ENCODE measurements at places on chromosomes 2 and 18.

DNA sequence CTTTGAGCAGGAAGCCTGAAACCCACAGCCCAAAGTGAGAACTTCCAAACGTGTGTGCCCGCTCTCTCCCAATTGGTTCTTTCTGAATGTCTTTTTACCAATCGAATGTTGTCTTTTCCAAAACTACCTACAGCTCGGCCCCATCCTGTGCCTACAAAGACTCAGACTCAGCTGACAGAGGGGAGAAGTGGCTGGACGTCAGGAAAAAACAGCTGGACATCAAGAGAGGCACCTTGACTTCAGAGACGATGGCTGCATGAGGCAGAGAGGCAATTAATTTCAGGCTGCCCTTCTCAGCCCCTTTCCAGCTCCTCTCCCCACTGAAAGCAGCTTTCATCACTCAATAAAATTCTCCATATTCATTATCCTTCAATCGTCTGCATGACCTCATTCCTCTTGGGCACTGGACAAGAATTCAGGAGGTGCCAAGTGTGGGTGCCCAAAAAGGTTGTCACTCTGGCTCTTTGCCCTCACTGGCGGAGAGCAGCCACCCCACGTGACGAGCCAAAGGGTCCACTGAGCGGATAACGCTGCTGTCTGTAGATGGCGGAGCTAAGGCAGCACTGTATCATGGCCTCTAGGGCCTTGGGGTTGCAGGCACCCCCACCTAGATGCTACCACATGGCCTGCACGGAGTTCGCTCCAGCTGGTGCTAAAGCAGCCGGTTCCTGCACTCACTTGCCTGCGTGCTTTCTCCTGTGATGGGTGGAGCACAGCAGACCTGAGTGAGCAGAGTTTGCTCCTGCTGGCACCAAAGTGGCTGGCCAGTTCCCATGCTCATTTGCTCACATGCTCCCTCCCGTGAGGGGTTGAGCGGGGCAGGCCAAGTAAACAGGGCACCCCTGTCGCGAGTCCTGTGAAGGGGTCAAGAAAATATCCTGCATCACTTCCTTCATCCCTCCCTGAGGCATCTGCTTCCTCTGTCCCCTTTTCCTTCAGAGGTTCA, 37.9 kb downstream of the FAM210A start:
- DNase-seq = no peak
- H3K27ac ChIP-seq = no peak overlapping the region
- H3K27me3 ChIP-seq = no peaks in the 10 kb centered on the region
- peaks cover 41% of the 10 kb centered on the region for H3K36me3 ChIP-seq

GRCh38 chr18:79604205-79604912, 75.2 kb upstream of the CTDP1 start:
- no peak overlapping the region for H3K4me3 ChIP-seq
- H3K36me3 ChIP-seq = no peaks in the 10 kb centered on the region
- no peak for DNase-seq
- no peak overlapping the region for H3K27ac ChIP-seq
- H3K27me3 ChIP-seq = no peaks in the 10 kb centered on the region
- H3K4me1 ChIP-seq = peaks cover 4% of the 10 kb centered on the region

GRCh38 chr2:135960656-135961551, 24.5 kb downstream of the DARS1 start:
- H3K27ac ChIP-seq = peak overlapping the region; percentile 84
- no peaks in the 10 kb centered on the region for H3K27me3 ChIP-seq
- peaks cover 53% of the 10 kb centered on the region for H3K36me3 ChIP-seq
- peaks cover 42% of the 10 kb centered on the region for H3K4me1 ChIP-seq

DNA sequence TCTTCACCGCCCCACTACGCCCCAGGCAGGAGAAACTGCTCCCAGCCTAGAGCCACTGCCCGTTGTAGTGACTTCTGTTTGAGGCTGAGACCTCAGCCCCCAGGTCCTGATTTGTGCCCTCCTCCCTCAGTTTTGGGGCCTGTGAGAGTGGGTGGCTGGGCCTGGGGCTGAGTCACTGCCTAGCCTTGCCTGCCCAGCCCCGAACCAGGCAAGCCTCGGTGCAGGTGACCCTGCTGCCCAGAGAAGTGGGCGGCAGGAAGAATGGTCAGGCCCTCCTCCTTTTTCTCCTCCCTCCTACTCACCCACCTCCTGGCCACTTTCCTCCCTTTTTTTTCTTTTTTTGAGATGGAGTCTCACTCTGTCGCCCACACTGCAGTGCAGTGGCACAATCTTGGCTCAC, 66.6 kb downstream of the ZFP36L2 start:
- no peaks in the 10 kb centered on the region for H3K36me3 ChIP-seq
- peak overlapping the region; percentile 95 for H3K27ac ChIP-seq
- no peak for DNase-seq
- H3K27me3 ChIP-seq = no peaks in the 10 kb centered on the region
- peaks cover 44% of the 10 kb centered on the region for H3K4me1 ChIP-seq

DNA sequence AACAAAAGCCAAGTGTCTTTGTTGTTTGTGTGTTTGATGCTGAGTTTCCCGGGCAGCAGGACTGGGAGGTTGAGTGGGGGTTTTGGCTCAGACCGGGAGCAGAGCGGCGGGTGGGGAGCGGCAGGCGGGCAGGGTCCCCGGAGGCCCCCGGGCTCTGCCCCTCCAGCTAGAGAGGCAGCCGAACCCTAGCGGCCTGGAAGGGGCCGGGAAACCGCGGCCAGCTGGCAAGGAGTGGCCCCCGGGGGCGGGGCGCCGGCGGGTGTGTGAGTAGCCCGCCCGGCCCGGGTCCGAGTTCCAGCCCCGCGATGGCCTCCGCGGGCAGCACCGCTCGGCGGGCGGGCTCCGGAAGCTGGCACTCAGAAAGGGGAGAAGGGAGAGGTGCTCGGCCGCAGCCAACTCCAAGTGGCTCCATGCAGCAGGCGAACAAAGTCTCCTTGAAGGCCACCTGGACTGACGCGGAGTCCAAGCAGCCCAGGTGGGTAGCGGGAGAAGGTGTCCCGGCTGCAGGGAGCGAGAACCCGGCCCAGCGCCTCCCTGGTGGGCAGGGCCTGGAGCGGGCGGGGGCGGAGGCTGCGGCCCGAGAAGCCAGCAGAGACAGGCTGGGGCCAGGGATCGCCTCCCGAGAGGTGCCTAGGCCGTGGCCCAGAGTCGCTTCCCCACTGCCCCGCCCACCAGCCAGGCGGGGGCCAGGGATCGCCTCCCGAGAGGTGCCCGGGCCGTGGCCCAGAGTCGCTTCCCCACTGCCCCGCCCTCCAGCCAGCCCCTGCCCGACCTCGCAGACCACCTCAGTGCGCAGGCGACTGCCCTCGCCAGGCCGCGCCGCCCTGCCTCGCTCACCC, at the start of gene ANKRD53:
TSS of gene ANKRD53 (plus strand) at position 290 of the 839 bp plus-strand sequence. CDS start at position 306, 16 bp downstream.
- H3K36me3 ChIP-seq = no peaks in the 10 kb centered on the region
- H3K27ac ChIP-seq = peak within 1 kb of the TSS; percentile 84
- DNase-seq = peak; percentile 55
- peaks cover 11% of the 10 kb centered on the region for H3K4me1 ChIP-seq

GRCh38 chr2:149141046-149141445, 102.5 kb downstream of the LYPD6B start:
- H3K36me3 ChIP-seq = no peaks in the 10 kb centered on the region
- peaks cover 20% of the 10 kb centered on the region for H3K27me3 ChIP-seq
- peaks cover 8% of the 10 kb centered on the region for H3K4me1 ChIP-seq
- no peak overlapping the region for H3K4me3 ChIP-seq
- no peak for DNase-seq

GRCh38 chr2:224284134-224284946, 117.6 kb downstream of the FAM124B start:
- no peaks in the 10 kb centered on the region for H3K36me3 ChIP-seq
- H3K27me3 ChIP-seq = peaks cover 51% of the 10 kb centered on the region
- H3K4me1 ChIP-seq = no peaks in the 10 kb centered on the region
- H3K27ac ChIP-seq = no peak overlapping the region
- H3K4me3 ChIP-seq = no peak overlapping the region
- no peak for DNase-seq

- H3K36me3 ChIP-seq = no peaks in the 10 kb centered on the region
- no peak overlapping the region for H3K4me3 ChIP-seq
- no peaks in the 10 kb centered on the region for H3K27me3 ChIP-seq
- peaks cover 38% of the 10 kb centered on the region for H3K4me1 ChIP-seq
- DNase-seq = no peak
These were observed 64.5 kb downstream of the ZFP36L2 start for GRCh38 chr2:43161650-43162510.

- no peak for DNase-seq
- no peak overlapping the region for H3K4me3 ChIP-seq
- H3K27ac ChIP-seq = no peak overlapping the region
These were observed 97.9 kb upstream of the ZNF516 start for GRCh38 chr18:76592981-76593381.

DNA sequence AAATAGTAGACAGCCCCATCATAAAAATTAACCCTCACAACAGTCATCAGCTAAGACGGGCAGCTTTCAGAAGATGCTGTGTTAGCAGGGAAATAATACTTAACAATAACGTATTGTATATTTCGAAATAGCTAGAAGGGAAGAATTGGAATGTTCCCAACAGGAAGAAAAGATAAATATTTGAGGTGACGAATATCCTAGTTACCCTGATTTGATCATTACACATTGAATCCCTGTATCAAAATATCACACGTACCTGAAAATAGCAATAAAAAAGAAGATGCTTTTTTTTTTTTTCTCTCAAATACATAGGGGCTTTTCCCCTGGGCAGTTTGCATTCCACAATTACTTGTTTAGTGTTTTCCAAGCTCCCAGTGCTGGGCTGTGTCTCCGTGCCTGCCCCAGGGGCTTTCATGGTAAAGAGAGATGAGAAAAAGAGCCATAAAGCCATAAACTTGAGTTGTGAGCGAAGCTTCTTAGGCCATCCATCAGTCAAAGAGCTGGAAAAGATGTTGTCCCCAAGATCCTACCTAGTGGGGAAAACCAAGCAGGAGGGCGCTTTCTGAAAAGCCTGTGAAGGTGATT, 183.0 kb upstream of the REV1 start:
- H3K27ac ChIP-seq = no peak overlapping the region
- no peaks in the 10 kb centered on the region for H3K36me3 ChIP-seq
- no peak overlapping the region for H3K4me3 ChIP-seq
- H3K27me3 ChIP-seq = peaks cover 2% of the 10 kb centered on the region

DNA sequence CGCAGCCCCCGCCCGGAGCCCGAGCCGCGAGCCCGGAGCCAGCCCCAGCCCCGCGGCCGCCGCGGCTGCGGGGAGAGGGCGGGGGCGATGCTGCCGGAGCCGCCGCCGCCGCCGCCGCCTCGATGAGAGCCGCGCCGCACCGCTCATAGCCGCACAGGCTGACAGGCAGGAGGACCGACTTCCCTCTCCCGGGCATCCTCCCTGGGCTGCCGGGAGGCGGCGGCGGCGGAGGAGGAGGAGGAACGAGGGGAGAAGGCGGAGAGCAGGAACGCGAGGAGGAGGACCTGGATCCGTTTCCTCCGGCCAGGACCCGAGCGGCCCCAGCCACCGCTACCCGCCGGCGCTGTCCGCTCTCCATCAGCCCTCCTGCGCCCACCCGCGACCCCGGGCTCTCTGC, 370 bp downstream of the KLHL29 start:
- H3K27me3 ChIP-seq = peaks cover 59% of the 10 kb centered on the region
- no peak overlapping the region for H3K27ac ChIP-seq
- no peaks in the 10 kb centered on the region for H3K36me3 ChIP-seq

DNA sequence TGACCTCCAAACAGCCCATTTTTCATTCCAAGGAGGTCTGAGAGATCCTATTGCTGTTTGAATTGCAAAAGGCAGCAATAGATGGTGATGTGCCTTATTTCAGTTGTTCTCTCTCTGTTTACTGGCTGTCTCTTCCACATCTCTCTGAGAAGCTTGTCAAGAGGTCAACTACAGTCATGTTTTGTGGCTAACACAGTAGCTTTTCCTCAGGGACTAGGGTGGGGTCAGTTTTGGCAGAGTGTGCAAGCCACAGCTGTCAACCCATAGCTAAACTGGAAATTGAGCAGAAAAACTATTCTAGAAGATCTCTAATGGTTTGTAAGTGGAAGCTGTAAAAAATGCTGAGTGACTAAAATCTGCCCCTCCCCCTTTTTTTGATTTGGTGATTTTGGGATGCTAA, 67.1 kb downstream of the DIS3L2 start:
- peaks cover 26% of the 10 kb centered on the region for H3K4me1 ChIP-seq
- H3K27ac ChIP-seq = no peak overlapping the region
- peaks cover 64% of the 10 kb centered on the region for H3K36me3 ChIP-seq
- H3K27me3 ChIP-seq = no peaks in the 10 kb centered on the region
- H3K4me3 ChIP-seq = no peak overlapping the region

GRCh38 chr2:234690569-234691213, 193.8 kb upstream of the ARL4C start:
- no peak overlapping the region for H3K4me3 ChIP-seq
- no peak overlapping the region for H3K27ac ChIP-seq
- no peak for DNase-seq
- H3K4me1 ChIP-seq = no peaks in the 10 kb centered on the region
- H3K36me3 ChIP-seq = no peaks in the 10 kb centered on the region

DNA sequence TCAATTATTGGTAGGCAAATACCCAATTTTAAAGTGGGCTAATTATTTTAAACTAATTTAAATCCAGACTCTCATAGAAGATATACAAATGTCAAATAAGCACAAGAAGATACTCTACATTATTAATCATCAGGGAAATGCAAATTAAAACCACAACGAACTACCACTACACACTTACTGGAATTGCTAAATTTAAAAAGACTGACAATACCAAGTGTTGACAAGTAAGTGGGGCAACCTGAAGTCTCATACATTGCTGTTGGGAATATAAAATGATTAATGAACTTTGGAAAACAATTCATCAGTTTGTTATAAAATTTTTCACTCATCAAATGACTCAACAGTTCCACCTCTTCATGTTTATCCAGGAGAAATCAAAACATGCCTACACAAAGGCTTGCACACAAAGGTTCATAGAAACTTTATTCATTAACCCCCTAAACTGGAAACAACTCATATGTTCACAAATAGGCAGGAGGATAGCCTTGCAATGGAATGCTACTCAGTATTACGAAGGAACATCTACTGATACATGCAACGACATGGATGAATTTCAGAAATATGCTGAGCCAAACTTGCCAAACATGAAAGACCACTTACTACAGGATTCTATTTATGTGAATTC, 120.8 kb downstream of the MCFD2 start:
- no peaks in the 10 kb centered on the region for H3K36me3 ChIP-seq
- H3K4me3 ChIP-seq = no peak overlapping the region
- DNase-seq = no peak
- no peak overlapping the region for H3K27ac ChIP-seq
- no peaks in the 10 kb centered on the region for H3K4me1 ChIP-seq
- peaks cover 29% of the 10 kb centered on the region for H3K27me3 ChIP-seq

DNA sequence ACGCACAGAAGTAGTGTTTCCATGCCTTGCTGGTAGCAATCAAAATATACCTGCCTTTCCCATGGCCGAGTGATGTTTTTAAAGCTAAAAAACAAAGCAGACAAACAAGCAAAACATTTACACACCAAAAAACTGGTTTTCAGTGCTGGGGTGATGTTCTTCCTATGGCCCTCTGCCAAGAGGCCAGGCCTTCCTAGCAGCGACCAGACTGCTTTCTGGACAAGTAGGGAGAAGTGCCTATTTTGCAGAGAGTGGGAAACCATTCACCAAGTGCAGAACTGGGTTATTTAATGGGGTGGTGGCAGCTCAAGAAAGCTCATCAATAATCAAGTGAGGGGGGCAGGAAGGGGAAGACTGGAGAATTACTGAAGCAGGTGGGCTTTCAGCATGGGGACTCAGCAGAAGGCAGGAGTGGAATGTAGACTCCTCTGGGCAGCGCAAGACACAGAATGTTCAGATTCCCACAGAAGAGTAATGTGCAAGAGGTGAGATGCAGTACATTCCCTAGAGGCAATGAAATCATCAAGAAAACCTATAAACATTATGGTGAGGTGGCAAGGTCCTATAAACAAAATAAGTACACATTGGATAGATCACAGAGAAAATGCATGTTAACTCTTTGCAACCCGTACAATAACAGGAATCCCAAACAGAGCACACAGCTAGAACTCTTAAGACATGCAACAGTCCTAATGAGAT, 44.0 kb downstream of the CPO start:
- H3K36me3 ChIP-seq = no peaks in the 10 kb centered on the region
- H3K27me3 ChIP-seq = no peaks in the 10 kb centered on the region
- H3K27ac ChIP-seq = no peak overlapping the region
